ENCODE measurements at places on chromosomes 7 and 10.

DNA sequence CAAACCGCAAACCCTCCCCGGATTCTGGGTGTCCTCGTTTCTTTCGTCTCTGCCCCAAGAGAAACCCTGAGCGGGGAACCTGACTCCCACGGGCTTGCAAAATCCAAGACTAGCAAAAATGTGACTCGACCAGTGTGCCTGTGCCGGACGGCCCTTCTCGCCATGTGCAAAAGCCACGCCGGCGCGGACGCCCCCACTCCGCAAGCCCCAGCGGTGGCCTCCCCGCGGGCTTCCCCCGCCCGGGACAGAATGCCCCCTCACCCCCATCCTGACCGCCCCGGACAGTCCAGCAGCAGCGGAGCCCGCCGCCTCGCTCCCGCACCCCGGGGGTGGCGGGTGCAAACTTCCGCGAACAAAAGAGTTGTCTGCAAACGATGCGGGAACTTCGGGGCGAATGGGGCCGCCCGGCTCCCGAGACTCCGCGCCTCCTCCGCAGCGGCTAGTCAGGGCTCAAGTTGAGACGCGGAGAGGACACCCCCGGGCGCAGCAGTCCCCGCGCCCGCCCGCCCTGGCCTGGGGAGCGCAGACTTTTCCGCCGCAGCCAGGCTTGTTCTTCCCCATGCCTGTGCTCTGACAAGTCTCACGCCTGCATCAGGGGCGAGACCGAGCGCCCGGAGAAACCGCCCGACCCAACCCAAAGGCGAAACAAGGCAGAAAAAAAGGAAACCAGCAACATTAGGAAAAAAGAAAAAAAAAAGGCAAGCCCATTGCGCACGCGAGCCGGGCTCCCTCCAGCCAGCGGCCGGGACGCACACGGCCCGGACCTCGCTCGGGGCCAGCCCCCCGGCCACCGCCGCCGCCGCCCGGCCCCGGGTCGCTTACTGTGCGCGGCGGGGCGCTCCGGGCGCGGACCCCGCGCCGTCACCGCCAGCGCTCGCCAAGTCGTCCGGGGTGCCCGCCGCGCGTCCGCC is 732 bp downstream of the FAM53B start:
- DNase-seq: no peak

DNA sequence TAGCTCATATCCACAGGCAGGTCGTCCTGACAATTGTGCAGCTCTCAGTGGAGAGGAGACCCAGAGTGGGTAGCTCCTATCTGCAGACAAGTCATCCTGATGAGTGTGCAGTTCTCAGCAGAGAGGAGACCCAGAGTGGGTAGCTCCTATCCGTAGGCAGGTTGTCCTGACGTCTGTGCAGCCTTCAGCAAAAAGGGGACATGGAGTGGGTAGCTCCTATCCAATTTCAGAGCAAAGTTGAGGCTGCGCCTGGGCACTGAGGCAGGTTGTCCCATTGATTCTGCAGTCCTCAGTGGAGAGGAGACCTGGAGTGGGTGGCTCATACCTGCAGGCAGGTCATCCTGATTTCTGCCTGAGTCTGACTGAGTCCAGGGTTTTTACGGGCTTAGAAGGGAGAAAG is 111.8 kb downstream of the HPSE2 start:
- DNase-seq: no peak

GRCh38 chr10:109886781-109887140 is 36.5 kb downstream of the XPNPEP1 start:
- DNase-seq: no peak

DNA sequence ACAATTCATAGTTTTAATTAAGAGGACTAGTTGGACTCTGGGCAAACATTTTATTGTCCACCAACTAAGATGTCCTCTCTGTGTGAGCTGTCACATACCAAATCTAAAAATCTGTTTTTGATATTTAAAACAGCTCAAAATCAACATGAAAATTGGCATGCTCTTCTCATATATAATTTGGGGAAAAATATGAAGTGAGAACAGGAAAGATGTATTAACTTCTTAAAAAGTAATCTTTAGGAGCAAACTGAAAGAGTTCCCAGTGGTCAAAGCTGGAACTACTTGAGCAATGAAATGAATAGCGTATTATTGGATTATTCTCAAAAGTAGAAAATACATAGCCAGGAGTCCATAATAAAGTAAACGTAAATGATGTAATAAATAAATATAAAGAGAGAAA is 147.2 kb downstream of the DYNC1I1 start:
- DNase-seq: no peak

GRCh38 chr10:110681023-110681681 is 37.0 kb downstream of the RBM20 start:
- peak; percentile 2 for DNase-seq

GRCh38 chr7:146115851-146116520 is 615 bp upstream of the CNTNAP2 start:
- DNase-seq: peak; percentile 79

- no peak for DNase-seq
These were observed 5.7 kb downstream of the DNAH11 start for GRCh38 chr7:21548491-21548890.

DNA sequence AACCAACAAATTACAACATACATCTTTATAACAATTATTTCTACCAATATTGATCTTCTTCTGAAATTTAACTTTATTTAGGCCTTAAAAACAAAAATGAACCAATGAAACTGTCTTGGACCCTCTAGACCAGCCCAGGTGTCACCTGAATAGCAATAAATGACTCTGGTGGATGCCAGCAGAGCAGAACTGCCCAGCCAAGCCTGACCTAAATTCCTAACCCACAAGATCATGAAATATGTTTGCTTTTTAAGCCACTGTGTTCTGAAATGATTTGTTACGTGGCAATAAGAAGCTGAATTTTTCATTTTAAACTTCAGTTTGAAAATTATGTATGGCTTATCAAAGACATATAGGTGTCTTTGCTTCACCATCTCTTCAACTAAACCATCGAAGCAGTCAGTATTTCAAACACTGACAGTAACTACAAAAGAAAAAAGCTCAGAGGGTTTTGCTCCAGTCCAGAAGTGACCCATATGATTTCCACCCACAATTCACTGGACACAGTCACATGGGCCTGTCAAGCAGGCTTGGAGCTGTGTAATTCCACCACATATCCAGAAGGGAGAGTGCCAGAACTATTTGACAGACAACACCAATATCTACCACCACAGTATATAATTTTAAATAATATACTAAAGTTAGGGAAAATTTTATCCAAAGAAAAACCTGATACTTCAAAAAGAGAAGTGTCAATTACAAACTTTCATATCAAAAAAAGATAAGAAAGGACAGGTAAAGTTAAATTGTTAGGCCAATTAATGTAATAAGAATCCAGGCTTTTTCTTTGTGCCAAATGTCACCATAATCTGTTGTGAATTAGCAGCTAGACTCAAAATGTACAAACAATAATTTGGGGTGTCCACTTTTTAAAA is 94.5 kb downstream of the KMT2C start:
- peak; percentile 10 for DNase-seq

- peak; percentile 57 for DNase-seq
These were observed 34.7 kb downstream of the MET start for GRCh38 chr7:116706668-116707126.

GRCh38 chr7:92631850-92632487 is 41.8 kb upstream of the FAM133B start:
- DNase-seq: no peak

DNA sequence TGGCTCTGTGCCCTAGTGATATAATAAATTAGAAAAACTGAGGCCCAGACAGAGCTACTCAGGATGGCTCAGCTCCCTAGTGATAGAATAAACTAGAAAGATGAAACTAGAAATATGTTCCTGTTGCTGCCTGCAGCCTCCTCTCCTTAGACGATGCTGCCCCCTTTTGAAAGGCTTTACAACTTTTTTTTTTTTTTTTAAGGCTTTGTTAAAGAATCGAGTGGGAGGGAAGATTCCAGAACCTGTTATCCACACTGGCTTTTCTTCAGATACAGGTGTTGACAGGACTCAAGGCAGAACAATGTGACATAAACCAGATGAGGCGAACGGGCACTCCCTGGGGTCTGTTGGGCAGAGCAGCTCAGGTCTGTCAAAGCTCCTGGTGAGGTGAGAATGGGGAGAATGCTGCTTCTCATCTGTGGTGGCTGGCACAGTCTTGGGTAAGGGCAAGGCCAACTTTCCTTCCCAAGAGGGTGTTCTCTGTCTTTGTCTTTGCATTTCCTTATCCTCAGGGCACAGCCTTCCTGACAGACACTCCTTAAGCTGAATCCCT is 175.1 kb downstream of the COBL start:
- DNase-seq: peak; percentile 20

- DNase-seq: peak; percentile 54
These were observed 237.8 kb downstream of the SEMA3E start for GRCh38 chr7:83410989-83411591.

GRCh38 chr7:3806516-3806915 is 505.5 kb downstream of the SDK1 start:
- DNase-seq: no peak

DNA sequence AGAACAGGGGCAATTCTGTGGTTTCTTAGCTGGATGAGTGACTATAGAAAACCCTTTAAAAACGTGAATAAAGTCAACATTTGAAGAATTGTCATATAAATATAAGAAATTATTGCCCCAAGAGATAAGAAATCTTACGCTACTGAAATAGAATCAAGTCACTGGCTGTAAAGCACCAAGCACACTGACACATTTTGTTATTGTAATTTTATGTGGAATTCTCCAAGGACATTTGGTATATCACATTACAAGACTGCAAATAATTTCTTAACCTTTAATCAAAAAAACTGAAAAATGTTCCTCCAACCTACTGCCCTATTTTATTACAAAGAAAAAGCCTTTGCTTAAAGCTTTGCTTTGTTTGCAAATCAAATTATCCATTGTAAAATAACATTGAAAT is 383.3 kb downstream of the IPMK start:
- no peak for DNase-seq

DNA sequence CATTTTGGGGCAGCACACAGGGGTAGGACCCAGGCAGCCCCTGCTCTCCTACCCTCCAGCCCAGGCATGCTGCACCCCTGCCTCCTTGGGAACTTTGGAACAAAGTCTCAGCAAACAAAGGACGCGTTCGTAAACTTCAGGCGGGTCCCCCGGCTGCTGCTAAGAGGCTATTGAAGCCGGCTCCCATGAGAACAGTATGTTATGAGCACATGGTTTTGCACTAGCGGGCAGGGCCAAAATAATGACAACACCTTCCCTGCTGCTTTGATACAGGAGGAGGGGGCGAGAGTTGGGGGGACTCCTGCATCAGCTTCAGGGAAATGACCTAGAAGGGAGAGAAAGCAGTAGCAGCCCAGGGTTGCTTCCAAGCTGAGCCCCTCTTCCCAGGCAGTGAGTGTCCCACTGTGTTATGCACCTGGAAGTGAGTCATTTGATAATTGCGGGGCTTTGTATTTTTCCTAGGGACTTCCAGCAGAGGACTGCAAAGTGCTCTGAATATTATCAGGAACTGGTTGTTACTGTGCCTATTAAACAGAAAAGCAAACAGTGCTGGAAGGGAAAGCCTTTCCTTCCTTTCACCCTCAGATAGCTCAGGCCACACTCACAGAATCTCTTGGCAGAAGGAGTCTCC is 6.9 kb downstream of the ITPRIP start:
- DNase-seq: peak; percentile 25

DNA sequence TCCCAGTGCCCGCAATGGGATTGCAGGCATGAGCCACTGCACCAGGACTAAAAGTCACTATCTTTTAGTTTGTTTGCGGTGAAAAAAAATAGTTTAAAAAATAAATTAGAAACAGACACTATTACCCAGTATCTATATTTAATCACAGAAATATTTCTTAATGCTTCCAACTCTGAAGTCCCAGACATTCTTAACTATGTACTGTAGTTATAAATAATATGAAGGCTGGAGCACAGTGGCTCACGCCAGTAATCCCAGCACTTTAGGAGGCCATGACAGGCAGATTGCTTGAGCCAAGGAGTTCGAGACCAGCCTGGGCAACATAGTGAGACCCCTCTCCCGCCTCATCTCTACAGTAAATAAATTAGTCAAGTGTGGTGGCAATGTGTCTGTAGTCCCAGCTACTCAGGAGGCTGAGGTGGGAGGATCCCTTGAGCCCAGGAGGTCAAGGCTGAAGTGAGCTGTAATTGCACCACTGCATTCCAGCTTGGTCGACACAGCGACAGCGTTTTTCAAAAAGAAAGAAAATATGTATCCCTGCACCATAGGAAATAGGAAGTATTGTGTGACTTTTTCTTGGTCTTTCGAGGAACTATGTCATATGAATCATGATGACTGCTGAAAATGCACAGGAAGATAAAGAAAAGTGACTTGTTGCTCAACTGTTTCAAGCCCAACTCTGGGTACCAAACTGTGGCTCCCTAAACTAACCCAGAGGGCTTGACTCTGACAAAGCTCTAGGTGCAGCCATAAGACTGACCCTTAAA is 74.9 kb upstream of the STEAP1B start:
- DNase-seq: no peak

GRCh38 chr10:96577069-96577468 is 9.7 kb downstream of the TM9SF3 start:
- no peak for DNase-seq

DNA sequence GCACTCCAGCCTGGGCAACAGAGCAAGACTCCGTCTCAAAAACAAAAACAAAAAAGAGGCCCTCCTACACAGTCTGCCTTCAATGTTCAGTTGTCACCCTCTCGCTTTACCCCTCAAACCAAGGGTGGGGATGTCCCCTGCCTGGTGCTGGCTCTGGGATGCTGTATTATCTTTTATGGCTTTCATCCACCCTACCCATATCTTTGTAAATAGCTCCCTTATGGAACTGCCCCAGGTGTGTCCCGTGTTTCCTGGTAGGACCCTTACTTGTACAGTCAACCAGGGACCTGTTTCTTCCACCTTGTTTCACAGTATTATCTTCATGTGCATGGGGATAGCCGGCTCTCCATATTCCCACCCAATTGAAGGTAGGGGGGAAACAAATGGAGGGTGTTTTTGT is 15.7 kb upstream of the LAMB1 start:
- DNase-seq: no peak

GRCh38 chr7:152959610-152960009 is 200.1 kb downstream of the ACTR3B start:
- DNase-seq: no peak

- no peak for DNase-seq
These were observed 13.1 kb downstream of the PLCE1 start for GRCh38 chr10:94006591-94007550.

GRCh38 chr10:76218035-76218434 is 786.6 kb downstream of the LRMDA start:
- peak; percentile 1 for DNase-seq

DNA sequence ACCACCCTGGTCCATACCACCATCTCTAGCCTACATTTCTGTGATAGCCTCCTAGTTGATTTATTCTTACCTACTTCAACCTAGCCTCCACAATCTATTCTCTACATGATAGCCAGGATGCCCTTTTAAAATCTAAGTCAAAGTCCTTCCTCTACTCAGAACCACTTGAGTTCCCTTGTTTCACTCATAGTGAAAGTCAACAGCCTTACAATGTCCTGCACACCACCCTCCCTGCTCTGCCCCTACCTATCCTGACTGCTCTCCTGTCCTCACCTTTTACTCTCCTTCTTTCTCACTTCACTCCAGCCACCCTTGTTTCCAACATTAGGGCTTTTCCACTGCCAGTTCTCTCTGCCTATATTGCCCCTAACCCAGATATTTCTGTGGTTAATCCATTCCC is 146.7 kb downstream of the GRM3 start:
- DNase-seq: no peak

GRCh38 chr10:131818510-131819234 is 82.1 kb upstream of the PPP2R2D start:
- no peak for DNase-seq

GRCh38 chr7:155761162-155761561 is 51.1 kb downstream of the SHH start:
- DNase-seq: no peak
